ENCODE measurements at places on chromosomes 3 and 15. TPM values are rescaled to one million over a fixed set of nuclear protein-coding genes. Genes with fewer than 3 reads are reported as not detected.
A peak's percentile ranks its signal among the peaks of the same experiment; 100 is the strongest.

DNA sequence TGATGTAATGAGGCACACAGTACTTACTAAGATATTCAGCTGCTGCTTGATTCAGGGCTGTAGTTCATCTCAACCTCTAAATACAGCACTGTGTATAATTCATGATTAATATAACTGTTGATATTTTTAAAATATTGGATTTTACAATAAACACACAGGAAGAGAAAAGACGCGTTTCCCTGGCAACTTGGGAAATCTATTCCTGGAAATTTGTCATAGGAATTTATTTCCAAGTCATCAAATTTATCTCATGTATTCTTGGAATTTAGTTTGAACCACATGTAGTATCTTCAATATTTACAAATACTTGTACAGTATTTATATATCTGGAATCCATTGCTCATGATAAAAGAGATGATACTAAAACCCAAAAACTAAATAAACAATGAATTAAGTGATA is 30.6 kb downstream of the EPHA3 start:
- DNase-seq, result no peak

DNA sequence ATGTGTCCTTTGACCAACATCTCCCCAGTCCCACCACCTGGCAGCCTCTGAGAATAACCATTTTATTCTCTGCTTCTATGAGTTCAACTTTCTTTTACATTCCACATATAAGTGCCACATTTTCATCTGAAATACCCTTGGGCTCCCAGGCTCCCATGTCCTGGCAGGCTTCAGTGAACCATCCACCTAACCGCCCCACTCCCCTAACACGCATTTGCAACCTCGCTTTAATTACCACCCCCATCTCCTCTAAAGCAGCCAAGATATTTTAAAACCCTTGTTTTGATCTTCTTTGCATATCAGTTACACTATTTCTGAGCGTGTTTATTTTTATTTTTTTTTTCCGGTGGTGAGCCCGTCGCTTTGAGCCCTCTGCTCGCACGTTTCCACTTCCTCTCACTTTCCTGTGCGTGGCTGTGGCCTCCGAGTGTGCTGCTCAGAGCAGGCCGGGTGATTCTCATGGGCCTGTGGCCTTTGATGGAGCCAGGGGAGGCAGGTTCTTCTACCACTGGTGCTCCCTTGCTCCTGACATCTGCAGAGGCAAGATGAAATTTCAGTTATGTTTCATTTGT is 195.4 kb upstream of the LPP start:
- no peak for DNase-seq

The IL12A gene
- 0.25 TPM for total RNA-seq

DNA sequence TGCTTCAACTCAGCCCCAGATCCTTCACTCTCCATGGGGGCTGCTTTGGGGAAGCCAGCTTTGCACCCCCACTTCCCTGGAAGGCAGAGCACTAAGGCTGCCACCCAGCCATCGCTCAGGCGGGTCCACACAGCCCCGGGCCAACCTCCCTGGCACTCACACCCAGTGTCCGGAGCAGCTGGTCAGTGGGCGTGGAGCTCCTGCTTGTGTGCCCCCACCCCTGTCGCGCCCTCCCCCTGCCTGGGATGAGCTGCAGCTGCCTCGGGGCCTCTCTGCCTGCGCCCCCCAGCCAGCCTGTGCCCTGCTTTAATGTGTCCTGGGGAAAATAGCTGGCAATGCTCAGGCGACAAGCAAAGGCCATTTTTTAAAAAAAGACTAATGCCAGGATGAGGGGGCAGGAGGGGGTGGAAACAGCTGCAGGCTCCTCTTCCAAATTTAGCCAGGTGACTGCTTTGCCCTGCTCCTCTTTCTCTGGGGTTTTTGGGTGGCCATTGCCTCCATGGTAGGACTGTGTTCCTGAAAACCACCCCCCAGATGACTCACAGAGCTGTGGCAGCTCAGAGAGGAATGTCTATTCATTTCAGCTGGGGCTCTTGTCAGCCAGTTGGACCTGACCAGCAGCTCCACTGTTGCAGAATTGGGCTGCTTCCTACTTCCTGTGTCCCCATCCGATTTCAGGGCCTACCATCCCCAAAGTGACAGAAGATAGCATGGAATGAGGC is 65.0 kb downstream of the CEMIP start:
- DNase-seq, result peak; percentile 64

The STX19 gene
- total RNA-seq, result not detected

DNA sequence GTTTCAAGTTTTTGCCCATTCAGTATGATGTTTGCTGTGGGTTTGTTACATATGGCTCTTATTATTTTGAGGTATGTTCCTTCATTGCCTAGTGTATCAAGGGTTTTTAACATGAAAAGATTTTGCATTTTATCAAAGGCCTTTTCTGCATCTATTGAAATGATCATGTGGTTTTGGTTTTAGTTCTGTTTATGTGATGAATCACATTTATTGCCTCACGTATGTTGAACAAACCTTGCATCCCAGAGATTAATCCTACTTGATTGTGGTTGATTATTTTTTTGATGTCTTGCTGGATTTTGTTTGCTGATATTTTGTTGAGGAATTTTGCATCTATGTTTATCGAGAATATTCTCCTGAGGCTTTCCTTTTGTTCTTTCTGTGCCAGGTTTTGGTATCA is 39.4 kb downstream of the TMCO5A start:
- DNase-seq, result peak; percentile 10

GRCh38 chr15:84003791-84004503 is 231.6 kb upstream of the GOLGA6L4 start:
- no peak for DNase-seq

The GRAMD1C gene
- 2.2 TPM for total RNA-seq

- no peak for DNase-seq
Measured at GRCh38 chr3:52456169-52456799, 880 bp downstream of the NISCH start.

The EHD4 gene
- 28.6 TPM for total RNA-seq

- no peak for DNase-seq
Measured at GRCh38 chr15:66936861-66937582, 128.4 kb upstream of the SMAD3 start.

GRCh38 chr3:72536206-72536877 is 311.9 kb downstream of the SHQ1 start:
- DNase-seq, result no peak

DNA sequence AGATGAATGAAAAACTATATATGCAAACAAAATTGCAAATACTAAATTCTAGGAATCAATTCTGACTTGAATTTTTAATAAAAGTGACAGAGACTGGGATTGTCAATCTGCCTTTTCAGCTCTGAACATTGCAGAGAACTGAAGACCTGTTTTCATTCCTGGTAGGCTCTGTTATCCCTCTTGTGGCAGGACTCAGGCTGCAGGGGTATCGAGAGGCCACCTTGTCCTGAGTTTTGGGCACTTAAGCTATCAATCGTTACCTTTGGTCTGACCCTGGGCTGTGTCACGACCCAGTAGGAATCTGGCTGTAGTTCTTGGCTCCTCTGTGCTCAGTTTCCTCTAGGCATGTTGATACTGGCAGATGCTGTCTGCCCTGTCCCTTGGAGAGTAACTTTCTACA is 238.0 kb downstream of the CACNA2D3 start:
- no peak for DNase-seq

DNA sequence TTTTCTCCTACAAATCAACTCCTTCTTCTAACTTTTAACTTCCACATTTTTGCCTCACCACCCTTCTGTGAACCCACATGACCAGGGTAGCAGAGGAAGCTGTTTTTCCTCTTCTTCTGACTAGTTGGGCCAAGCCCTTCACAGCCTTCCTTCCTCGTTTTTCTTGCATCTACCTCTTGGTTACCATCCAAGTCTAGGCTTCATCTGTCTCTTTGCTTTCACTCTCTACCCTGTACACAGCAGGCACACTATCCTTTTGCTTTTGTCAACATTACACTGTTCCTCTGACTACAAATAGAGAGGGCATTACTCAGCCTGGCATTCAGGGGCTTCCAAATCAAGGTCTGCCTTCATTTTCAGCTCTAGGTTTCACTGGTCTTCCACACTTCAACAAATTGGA is 22.0 kb downstream of the SLC9A9 start:
- no peak for DNase-seq

DNA sequence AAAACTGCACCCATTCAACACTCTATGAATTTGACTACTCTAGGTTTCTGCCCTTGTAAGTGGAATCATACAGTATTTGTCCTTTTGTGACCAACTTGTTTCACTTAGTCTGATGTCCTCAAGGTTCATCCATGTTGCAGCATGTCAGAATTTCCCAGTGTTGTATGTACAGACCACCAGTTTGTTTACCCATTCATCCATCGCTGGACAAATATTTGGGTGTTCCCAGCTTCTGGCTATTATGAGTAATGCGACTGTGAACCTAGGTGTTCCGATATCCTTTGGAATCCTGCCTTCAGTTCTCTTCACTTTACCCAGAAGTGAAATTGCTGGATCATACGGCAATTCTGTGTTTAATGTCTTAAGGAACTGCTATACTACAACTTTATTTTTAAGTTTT is 12.6 kb downstream of the RPL32 start:
- no peak for DNase-seq

- DNase-seq, result no peak
Measured at GRCh38 chr15:93566762-93567161, 477.8 kb upstream of the RGMA start.

The ACAD9 gene
- 43.3 TPM for total RNA-seq

DNA sequence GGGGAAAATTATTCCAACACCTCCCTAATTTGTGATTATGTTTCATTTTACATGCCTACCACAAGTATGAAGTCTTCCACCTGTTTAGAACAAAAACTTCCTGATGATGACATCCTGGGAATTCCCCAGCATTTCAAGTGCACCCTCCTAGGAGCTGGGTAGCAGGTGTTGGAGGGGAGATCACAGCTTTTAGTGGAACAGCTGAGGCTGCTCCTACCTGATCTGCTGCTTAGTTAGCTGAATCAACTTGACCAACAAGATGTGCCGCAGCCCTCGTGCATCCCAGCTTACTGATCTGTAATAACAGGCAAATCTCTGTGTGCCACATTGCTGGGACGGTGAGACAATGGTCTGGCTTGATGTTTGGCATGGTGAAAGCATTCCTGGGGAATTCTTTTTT is 29.7 kb downstream of the TRAK1 start:
- peak; percentile 18 for DNase-seq

The ITPKA gene
- total RNA-seq, result 3.7 TPM

- peak; percentile 41 for DNase-seq
Measured at GRCh38 chr15:99651023-99651807, 82.0 kb downstream of the LYSMD4 start.

DNA sequence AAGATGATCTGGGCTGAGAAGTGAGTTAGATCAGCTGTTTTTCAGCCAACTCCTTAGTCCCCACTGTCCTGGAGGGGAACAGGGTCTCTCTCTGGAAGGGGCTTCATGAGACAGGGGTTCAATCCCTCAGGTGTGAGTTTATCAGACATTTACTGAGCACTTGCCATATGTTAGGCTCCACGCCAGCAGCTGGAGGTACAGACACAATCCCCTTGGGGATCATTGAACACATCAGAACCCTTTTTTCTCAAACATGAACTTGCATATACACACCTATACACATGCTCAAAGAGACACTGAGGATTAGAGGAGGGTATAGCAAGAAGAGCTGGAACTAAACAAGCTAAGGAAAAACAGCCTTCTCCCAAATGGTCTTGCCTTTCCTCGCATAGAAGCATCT is 5.5 kb upstream of the BMF start:
- no peak for DNase-seq

GRCh38 chr3:57960174-57960505 is 48.1 kb upstream of the FLNB start:
- DNase-seq, result no peak

DNA sequence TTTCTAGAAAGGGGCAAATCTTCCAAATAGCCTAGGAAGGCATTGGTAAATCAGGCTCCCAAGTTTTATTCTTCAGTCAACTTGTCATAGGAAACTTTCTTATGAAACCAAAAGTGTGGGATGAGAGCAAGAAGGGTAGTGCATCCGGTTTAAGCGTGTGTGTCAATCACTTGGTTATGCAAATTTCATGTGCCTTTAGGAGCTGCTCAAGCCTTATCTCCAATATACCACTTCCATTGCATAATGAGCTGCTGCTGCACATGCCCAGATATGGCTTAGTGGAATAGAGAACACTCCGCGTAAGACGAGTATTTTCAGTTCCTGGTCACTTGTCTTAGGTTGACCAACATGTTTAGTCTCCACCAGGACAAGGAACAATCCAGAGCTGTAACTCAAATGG is 242.1 kb downstream of the CBLB start:
- no peak for DNase-seq

GRCh38 chr15:70505411-70505919 is 257.9 kb downstream of the UACA start:
- peak; percentile 94 for DNase-seq
